AG09309 (cell line): ENCODE measurements at places on chromosomes 12 and 14.

DNA sequence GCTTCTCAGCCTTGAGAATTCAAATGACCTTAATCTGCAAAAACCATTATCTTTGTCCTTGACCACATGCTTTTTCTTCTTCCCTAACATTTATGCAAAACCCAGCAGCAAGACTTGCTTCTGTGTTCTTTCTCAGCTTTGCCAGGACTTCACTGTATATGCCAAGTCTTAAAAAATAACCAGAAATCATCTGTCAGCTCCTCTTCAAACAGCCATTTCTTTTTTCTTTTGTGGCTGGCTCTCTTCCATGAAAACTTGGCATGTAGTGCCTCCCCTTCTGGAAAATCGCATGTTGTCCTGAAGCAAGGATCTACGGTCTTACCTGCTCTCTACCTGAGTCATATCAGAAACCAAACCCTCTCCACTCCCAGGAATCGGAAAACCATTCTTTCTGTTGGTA lies 364.9 kb downstream of the RPS29 start:
- DNase-seq: no peak

DNA sequence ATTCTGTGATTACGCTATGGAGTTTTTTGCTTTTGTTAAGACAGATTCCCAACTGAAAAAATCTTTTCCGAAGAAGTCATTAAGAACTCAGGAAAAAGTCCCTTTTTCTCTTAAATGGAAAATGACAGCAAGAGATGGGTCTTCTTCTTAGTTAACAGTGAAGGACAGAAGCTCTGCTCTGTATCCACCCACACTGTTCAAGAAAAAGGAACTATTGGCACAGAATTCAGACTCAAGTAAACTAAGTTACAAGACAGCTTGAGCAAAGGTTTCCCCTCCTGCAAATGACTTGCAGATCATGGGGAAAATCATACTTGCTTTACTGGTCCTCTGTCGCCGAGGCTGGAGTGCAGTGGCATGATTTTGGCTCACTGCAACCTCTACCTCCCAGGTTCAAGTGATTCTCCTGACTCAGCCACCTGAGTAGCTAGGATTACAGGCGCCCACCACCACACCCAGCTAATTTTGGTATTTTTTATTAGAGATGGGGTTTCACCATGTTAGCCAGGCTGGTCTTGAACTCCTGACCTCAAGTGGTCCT lies 137.1 kb upstream of the AEBP2 start:
- DNase-seq: no peak

- DNase-seq: no peak
Observed at GRCh38 chr14:99562856-99563748, 40.9 kb downstream of the CCDC85C start.

- no peak for DNase-seq
Observed at GRCh38 chr14:97336816-97337215, 539.6 kb downstream of the VRK1 start.

DNA sequence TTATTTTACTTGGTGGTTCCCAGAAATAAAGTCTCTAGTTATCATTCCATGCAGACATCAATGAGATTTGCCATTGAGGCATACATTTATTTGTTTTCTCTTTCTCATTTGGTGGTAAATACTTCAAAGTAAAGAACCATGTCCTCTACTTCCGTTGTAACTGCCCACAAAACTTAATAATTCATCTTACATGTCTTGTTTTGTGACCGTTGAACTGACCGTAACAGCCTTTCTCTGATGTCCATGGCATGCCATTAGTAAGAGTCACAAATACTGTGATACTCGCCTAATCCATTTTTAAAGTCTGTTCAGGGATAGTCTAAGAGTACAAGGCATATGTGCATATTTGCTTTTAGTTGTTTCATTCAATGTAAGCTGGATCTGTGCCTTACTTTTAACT lies 145.3 kb downstream of the ETV6 start:
- no peak for DNase-seq

DNA sequence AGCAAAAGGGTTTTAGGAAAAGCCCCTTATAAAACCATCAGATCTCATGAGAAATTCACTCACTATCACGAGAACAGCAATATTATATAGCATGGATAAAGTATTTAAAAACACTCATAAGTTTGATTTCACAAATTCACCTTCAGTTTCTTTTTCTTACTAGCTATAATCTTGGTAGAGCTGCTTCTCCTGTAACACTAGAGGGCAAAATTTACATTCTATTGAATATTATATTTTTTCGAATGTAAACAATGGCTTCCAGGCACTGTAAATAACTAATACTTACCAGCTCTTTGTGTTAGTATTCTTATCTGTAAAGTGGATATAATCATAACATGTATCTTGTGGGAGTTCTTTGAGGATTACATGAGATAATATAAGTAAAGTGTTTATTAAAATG lies 259.6 kb downstream of the CCER1 start:
- no peak for DNase-seq
